ENCODE measurements at places on chromosomes 2 and 18.
A peak's percentile ranks its signal among the peaks of the same experiment; 100 is the strongest.

DNA sequence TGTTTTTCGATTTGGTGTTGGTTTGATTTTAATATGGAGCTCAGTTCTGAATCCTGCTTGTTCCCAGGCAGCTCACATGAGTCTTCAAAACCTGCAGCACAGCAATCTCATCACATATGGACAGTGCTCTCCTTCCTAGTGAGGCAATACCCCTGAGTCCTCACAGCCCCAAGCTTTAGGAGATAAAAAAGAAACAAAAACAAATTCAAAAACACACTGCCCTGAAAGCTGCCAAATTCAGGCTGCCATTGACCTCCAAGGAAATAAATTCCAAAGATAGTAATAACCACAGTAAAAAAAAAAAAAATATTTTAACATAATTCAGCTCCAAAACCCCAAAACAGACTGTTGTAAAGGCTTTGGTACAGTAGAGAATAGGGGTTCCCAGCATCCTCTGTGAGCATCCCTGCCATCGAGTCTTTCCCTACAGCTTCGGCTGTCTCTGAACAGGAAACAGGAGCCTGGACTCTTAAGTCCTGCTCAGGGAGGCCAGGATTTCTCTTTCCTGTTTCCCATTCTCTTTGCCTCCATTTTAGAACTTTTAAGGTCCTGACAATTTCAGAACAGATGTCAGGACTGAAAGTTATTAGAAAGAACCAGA is 14.7 kb upstream of the SP3 start:
- no peak for DNase-seq

GRCh38 chr2:39241588-39241987 is 2.2 kb downstream of the CDKL4 start:
- DNase-seq: no peak

DNA sequence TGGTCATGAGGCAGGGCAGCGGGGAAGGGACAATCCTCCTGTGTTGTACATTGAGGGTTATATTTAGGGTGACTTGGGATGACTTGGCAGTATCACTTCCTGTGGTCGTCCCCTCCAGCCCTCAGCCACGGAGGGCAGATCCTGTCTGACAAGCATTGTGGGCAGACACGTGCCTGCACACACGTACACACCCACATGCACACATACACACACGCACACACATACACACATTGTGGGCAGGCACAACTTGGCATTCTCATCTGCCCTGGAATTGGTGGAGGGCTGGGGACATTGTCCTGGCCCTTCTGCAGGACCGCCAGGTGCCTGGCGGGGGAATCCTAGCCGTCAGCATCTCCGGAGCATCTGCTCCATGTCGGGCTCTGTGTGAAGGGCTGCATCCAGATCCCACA is 47.6 kb downstream of the ODC1 start:
- DNase-seq: peak; percentile 40

GRCh38 chr2:182368996-182369395 is 57.8 kb downstream of the PDE1A start:
- DNase-seq: no peak

GRCh38 chr2:232029346-232029745 is 67.8 kb downstream of the DIS3L2 start:
- no peak for DNase-seq

DNA sequence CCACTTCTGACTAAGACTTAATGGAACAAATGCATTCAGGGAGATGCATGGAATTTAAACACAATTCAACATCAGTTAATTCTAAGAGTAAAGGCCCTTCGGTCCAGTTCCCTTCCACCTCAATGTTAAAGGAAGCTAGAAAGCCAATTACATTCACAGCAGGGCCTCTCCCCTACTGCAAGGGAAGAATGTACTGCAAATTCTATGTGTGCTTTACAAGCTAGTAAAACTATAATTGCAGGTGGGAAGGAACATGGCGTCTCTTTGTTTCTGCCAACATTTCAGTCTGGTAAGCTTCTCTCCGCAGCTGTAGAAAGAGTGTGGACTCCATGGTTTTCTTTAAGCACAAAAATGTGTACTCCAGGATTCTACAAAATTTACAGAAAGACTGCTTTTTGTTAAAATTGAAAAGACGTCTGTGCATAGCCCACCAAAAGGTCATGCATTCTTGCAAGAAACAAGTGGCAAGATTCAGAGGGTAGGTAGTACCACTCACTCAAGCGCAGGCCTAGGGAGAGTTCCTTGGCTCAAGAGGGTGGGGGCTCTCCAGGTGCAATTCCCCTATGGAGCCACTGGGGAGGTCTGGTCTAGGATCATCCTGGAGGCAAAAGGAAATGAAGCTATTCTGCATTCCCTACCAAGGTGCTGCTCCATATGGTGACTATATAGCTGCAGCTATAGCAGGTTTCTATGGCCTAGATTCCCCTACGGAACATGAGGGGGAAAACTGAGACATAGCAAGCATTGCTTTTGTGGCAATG is 127.0 kb upstream of the FZD5 start:
- no peak for DNase-seq

DNA sequence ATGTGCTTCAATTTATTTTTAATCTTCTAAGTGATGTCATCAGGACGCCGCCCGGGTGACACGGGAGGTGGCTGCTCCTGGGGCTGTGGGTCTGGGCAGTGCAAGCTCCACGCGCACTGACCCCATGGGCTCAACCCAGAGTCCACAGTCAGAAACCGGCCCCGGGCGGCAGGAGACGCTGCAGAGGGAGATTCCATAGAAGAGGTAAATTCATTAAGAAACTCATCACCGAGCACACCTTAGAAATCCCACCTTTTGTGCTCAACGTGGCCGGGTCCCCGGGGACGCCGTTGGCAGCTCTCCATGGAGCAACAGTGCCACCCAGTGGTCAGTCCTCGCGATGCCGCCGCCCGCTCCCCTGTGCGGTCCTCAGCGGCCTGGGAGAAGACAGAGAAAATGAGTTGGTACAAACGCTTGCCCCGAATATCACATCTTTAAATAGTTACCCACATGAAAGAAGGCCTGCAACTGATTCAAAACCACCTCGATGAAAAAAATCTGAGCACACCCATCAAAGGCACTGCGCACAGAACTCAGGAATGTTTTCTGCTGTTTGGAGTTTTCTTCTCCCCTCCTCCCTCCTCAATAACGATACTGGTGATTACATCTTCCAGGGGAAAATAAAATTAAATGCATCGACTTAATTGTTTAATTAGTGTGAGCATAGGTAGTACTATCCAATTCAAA is 92.6 kb downstream of the CMPK2 start:
- DNase-seq: peak; percentile 8
